Femur (tissue), 1 donor: ENCODE measurements at places on chromosomes 16 and 17.

- peak; percentile 29 for DNase-seq
Measured at GRCh38 chr17:37710344-37710886, 34.4 kb downstream of the HNF1B start.

GRCh38 chr16:47467501-47467900 is 6.4 kb downstream of the PHKB start:
- DNase-seq: no peak

GRCh38 chr17:39114723-39115122 is 36.7 kb downstream of the PLXDC1 start:
- no peak for DNase-seq

GRCh38 chr16:79519448-79519847 is 81.1 kb downstream of the MAF start:
- peak; percentile 33 for DNase-seq

DNA sequence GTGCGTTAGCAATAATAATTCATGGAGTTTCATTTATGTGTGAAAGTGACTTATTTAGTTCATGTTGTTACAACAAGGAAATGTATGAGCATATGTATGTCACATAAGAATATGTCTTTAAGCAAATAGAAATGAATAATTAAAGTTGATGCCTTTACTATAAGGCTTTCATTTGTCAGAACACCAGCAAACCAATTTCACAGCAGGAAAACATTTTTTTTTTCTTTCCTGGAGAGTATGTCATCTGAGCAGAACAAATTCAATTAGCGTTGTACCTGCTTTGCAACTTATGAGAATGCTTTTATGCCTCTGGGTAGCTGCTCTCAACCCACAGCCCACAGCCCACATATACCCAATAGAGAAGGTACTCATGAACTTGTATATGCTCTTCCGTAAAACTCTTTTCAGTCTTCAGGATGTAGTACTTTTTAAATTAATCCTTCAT is 26.3 kb upstream of the APOH start:
- no peak for DNase-seq

DNA sequence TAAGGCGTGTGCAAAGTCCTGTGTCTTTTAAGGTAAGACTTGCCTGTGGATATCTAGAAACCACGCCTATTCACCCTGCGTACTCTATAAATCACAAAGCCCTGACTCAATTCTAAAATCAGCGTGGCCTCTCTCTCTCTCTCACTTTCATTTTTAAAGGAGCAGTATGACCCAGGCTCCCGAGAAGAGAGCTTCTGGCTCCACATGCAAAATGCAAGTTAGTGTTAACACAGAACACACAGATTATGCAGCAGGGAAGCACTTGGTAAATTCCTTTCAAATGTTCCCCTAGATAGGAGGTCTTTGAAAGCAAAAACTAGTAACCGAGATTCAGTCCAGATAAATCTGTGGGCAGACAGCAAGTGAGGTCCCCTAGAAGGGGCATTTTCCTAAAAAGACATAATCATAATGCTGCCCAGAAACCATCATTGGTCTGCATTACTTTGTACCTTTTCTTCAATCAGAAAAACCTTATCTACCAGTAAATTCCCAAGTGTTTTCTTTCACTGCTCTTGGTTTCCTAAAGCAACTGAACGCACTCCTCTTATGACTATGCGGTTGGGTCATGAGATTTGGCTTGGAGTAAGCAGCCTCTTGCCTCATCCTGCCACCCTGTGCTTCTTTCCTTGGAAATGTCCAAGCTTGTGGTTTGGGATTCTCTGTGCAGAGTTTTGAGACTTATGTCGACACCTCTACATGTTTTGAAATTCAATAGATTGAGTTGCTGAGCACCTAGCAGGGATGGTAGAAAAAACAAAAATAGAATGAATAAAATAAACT is 31.7 kb upstream of the KCNJ2 start:
- DNase-seq: no peak

DNA sequence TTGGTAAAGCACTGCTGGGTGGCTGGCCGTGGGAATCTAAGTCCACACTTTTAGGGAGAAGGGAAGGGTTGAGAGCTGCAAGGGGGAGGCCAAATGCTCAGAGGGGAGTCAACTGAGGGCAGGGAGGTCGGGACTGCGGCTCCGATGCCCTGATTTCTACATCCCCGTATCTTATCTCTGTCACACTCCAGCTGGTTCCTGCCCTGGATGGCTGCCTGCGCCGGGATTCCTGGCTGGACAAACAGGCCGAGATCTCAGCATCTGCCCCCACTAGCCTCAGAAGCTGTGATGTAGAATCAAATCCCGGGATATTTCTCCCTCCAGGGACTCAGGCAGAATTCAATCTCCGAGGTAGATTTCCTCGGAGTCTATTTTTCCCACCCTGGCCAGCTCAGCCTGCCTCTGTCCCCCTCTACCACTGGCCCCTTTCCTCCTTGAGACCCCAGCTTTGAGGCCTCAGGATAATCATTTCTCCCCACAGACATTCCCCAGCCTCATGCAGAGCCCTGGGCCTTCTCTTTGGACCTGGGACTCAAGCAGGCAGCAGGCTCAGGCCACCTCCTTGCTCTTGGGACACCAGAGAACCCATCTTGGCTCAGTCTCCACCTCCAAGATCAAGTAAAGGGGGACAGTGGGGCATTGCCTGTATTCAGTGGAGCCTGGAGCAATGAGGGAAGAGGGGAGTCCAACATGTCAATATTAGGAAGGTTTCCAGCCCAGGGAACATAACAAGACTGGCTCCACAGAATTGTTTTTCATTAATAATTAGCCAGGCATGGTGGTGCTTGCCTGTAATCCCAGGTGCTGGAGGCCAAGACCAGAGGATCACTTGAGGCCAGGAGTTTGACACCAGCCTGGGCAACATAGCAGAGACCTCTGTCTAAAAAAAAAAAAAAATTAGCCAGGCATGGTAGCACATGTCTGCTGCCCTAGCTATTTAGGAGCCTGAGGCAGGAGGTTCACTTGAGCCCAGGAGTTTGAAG is 1.8 kb downstream of the SHBG start:
- DNase-seq: no peak

GRCh38 chr17:6455321-6455705 is 11.1 kb downstream of the PIMREG start:
- DNase-seq: peak; percentile 54

DNA sequence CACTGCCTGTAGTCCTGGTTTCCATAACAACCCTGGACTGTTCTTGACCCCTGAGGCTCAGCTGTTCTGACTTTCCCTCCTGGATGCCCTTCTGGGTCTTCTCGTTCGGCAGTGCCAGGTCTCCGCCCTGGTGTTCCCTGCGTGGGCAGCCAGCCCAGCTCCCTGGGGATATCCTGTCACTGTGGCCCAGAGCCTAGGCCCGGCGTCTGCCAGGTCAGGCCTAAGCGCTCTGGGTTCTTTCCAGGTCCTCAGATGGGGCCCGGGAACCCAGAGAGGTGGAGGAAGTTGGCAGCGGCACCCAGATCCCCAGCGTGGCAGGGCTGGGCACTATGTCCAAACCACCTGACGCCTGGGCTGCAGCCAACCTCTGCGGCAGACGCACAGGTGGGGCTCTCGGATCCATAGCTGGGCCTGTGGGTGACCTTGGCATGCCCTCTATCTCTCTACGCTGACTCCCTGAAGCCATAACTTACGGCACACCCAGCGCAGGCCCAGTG is 12.5 kb upstream of the ATP2A3 start:
- DNase-seq: no peak

- no peak for DNase-seq
Measured at GRCh38 chr17:39549747-39550573, 57.8 kb downstream of the NEUROD2 start.

DNA sequence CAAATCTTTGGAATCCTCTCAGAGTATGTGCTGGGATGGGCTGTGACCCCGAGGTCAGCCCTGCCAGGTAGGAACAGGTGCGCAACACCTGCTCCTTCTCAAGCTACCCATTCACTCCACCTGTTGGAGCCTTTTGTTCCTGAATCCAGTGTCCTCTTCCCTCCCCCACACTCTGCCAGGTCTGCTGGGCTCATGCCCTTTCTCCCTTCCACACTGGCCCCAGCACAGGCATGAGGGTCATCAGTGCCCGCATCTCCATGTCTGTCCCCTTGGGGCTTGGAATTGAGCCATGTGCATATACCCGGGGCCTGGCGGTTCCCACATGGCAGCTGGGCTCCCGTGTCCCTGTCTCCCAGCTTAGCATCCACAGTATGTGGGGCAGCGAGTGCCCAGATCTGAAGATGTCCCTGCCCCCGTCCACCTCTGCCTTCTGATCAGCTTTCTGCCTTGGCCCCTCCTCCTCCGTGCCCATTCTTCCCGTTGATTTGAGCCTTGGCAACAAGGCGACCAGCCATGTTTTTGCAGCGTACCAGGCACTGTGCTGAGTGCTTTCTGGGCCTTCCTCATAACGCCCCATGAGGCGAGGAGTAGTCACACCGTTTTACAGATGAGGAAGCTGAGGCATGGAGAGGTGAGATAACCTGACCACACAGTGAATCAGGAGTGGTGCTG is 102.2 kb downstream of the RAP1GAP2 start:
- no peak for DNase-seq

- no peak for DNase-seq
Measured at GRCh38 chr16:7330709-7331108, 1.9 kb upstream of the RBFOX1 start.

DNA sequence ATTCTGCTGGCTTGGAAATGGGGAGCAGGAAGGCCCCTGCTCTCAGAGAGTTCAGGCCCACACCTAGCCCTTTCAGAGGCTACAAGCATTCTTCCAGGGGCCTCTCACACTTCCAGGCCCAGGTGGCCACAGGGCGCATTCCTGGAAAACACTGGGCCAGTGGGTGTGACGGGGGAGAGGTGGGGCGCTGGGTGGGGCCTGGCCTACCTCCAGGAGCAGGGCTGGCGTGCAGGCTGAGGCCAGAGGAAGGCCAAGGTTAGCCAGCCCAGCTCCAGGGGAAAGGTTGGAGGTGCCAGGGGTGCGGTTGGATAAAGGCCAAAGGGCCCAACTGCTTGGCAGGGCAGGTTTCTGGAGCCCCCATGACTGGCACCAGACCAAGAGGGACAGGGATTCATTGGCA is 198.2 kb downstream of the MAF start:
- no peak for DNase-seq

DNA sequence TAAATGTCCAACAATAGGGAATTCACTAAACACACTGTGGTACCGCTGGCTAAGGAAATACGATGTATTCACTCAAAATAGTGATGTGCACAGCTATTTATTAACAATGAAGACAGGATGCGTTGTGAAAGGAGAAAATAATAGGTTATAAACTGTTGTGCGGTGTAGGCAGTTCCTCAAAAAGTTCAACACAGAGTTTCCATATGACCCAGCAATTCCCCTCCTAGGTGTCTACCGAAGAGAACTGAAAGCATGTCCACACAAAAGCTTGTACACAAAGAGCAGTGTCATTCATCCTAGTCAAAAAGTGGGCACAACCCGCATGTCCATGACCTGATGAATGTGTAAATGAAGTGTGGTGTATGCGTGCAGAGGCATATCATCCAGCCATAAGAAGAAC is 1.2 kb upstream of the CES1 start:
- DNase-seq: no peak

- DNase-seq: peak; percentile 67
Measured at GRCh38 chr17:32142857-32143526, 690 bp downstream of the RHOT1 start.

GRCh38 chr16:2473999-2474876 is 689 bp upstream of the TBC1D24 start:
- no peak for DNase-seq

DNA sequence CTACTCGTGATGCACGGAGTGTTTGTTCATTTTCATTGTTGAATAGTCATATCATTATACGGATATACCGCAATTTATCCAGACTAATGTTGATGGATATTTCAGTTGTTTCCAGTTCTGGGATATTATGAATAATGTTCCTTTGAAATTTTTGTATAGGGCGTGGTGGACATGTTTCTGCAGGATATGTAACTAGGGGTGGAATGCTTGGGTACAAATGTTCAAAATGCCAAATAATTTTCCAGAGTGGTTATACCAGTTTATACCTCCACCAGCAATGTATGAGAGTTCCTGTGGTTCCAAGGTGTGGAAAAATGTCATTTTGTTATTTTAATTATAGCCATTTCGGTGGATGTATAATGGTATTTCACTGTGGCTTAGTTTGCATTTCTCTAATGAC is 53.6 kb downstream of the NUP88 start:
- DNase-seq: no peak

DNA sequence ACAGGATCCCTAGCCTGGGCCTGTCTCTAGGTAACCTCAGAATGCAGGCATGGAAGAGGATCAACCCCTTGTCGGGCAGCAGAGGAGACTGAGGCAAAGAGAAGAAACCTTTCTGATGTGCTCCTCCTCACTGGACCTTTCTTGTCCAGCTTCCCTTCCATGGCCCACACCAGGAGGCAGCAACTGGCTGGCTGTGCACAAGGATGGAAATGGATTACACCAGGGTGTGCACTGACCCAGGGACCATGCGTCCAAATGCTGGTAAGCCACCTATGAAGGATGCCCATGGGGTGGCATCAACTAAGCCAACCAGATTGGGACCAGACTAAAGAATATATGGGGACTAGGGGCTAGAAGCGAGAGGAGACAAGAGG is 83.0 kb downstream of the N4BP1 start:
- DNase-seq: no peak

- peak; percentile 38 for DNase-seq
Measured at GRCh38 chr17:67245694-67246402, 852 bp upstream of the HELZ start.

- DNase-seq: peak; percentile 89
Measured at GRCh38 chr17:1764284-1764683, 2.4 kb downstream of the SERPINF1 start.

- peak; percentile 67 for DNase-seq
Measured at GRCh38 chr17:8073627-8074484, 13.7 kb downstream of the ALOX12B start.

GRCh38 chr16:48225456-48225855 is 18.6 kb upstream of the LONP2 start:
- no peak for DNase-seq

DNA sequence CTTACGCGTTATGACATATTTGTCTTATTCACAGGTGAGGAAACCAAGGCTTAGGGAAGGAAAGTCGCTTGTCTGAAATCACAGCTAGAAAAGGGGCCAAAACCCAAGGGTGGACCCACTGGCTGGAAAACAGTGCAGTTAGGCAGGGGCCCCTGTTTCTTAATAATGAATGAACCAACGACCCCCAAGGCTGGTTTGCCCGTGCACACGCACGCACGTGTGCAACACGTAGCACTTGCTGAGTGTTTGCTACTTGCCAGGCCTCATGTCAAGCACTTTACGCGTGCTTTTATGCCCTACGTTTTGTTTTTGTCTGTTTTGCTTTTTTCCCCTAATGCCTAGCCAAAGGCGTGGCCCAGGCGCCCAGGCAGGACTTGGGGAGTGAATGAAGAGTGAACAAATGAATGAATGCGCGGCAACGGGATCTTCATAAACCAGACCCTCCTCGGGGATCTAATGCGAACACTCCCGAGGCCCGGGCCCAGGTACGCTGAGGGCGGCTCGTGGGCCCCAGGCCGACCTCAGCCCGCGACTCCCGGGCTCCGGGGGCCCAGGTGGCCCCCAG is 571 bp upstream of the USP10 start:
- DNase-seq: peak; percentile 22

GRCh38 chr17:1275962-1276736 is 3.3 kb upstream of the TRARG1 start:
- peak; percentile 56 for DNase-seq
